ENCODE measurements at places on chromosomes 4 and X.

DNA sequence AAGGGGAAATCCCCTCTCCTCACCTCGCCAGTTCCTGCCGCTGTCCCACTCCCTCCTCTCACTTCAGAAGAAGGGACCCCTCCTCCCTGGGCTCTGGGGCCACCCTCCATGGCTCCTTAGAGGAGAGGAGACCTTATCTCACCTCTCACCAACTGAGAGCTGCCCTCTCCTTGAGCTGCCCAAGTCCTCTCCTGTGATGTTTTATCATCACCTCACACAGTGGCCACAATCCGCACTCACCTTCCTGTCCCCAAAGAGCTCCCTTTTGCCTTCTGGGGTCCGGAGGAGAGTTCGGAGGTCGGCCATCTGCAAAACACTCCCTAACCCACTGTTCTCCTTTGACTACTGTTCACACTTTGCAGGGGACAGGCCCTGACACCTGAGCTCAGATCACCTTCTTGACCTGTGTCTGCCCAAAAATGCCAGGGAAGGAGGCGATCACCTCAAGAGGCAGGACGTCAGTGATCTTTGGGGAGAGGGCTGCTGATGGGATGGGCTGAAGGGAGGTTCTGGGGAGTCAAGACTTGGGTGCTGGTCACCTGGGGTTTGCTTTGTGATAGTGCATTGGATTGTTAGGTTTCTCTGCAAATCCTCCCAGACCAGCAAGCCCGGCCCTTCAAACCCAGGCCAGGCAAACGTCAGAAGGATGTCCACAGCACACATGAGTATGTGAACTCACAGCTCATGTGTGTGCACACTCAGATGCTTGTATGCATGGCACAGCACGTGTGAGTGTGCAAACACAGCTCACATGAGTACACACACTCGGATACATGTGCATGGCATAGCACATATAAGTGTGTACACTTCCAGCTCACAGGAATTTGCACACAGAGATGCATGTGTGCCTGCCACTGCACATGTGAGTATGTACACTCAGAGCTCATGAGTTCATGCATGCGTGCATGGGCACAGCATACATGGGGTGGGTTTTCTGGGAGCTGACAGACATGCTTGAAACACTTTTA lies 41.8 kb downstream of the HTRA3 start:
- H3K27ac ChIP-seq = no peak overlapping the region
- no peaks in the 10 kb centered on the region for H3K36me3 ChIP-seq
- no peak for DNase-seq
- H3K4me3 ChIP-seq = no peak overlapping the region
- peaks cover 3% of the 10 kb centered on the region for H3K4me1 ChIP-seq

- H3K4me3 ChIP-seq = peak overlapping the region; percentile 43
- no peaks in the 10 kb centered on the region for H3K27me3 ChIP-seq
- no peaks in the 10 kb centered on the region for H3K4me1 ChIP-seq
- no peak overlapping the region for H3K27ac ChIP-seq
These were observed 280.7 kb downstream of the BCOR start for GRCh38 chrX:39816871-39817731.

- no peaks in the 10 kb centered on the region for H3K4me1 ChIP-seq
- H3K27ac ChIP-seq = no peak overlapping the region
- H3K4me3 ChIP-seq = no peak overlapping the region
- H3K27me3 ChIP-seq = no peaks in the 10 kb centered on the region
These were observed 454.2 kb downstream of the NLGN4X start for GRCh38 chrX:5774446-5774845.

- DNase-seq = no peak
- H3K27ac ChIP-seq = no peak overlapping the region
- peaks cover 46% of the 10 kb centered on the region for H3K27me3 ChIP-seq
- H3K4me1 ChIP-seq = no peaks in the 10 kb centered on the region
These were observed 6.3 kb downstream of the KIAA1210 start for GRCh38 chrX:119121341-119121740.
